IMR-90 (cell line): ENCODE measurements at places on chromosomes 4 and X. TPM values are rescaled to one million over a fixed set of nuclear protein-coding genes. Genes with fewer than 3 reads are reported as not detected.

Gene XG
- total RNA-seq = under 0.01 TPM in 1 of 2 replicates, not detected in the other

Gene LONRF3
- not detected in 2 replicates for total RNA-seq

Gene SSX4B
- total RNA-seq = not detected in 2 replicates

Gene UGT2B15
- not detected in 2 replicates for total RNA-seq

Gene UGT2A3
- not detected in 2 replicates for total RNA-seq

Gene TLR7
- not detected in 2 replicates for total RNA-seq

Gene BEND2
- total RNA-seq = not detected in 2 replicates

Gene IGBP1
- 75.3 and 87.1 TPM in 2 replicates for total RNA-seq

Gene FGFBP2
- not detected in 2 replicates for total RNA-seq

Gene CTAG1B
- total RNA-seq = not detected in 2 replicates

Gene VCX
- total RNA-seq = not detected in 2 replicates
